ENCODE measurements at places on chromosomes 12 and 14.

- DNase-seq = peak; percentile 52
Measured at GRCh38 chr14:23119363-23120327, 590 bp upstream of the CEBPE start.

GRCh38 chr12:9646794-9647781 is 22.4 kb upstream of the CLEC2D start:
- no peak for DNase-seq

DNA sequence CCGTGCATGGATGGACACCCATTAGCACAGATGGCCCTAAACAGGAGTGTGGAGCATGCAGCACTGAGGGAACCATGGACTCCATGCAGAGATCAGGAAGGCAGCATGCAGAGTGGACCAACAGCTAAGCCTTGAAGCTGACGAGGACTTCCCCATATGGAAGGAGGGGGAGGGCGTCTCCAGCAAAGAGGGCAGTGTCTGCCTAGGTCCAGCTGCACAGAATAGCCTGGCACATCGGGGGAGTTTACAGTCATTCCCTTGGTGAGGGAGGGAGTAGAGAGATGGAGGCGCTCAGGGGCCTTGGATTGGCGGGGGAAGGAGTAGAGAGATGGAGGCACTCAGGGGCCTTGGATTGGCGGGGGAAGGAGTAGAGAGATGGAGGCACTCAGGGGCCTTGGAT is 64.5 kb downstream of the ANKRD9 start:
- no peak for DNase-seq

- no peak for DNase-seq
Measured at GRCh38 chr12:32558903-32559302, 120.2 kb upstream of the DNM1L start.

DNA sequence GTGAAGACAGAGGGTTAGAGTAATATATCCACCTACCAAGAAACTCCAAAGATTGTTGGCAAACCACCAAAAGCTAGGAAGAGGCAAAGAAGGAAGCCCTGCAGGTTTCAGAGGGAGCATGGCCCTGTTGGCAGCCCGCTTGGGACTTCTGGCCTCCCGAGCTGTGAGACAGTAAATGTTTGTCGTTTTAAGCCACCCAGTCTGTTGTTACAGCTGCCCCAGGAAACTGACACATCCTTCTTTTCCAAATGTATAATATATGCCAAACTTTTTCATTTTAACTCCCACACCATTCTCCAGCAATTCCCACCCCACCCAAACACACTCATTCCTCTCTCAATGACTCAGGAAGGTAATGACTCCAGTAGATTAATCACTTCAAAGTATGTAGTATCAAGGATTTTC is 74.0 kb downstream of the RPS29 start:
- DNase-seq = no peak

DNA sequence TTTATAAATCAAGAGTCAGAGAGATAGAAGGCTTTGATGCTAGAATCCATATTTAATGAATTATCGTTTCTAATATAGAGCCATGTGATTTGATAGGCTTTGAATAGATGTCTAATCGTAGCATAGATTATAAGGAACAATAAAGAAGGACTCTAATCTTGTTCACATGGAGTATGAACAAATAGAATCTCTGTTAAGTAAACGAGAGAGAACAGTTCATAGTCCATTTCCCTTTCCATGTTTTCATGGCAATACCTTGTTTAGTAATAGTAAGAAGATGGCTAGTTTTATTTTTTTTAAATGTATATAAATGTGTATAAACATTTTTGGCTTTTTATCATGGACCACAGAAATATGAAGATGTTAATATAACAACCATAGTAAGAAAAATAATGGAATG is 32.3 kb upstream of the RAD51AP1 start:
- no peak for DNase-seq

DNA sequence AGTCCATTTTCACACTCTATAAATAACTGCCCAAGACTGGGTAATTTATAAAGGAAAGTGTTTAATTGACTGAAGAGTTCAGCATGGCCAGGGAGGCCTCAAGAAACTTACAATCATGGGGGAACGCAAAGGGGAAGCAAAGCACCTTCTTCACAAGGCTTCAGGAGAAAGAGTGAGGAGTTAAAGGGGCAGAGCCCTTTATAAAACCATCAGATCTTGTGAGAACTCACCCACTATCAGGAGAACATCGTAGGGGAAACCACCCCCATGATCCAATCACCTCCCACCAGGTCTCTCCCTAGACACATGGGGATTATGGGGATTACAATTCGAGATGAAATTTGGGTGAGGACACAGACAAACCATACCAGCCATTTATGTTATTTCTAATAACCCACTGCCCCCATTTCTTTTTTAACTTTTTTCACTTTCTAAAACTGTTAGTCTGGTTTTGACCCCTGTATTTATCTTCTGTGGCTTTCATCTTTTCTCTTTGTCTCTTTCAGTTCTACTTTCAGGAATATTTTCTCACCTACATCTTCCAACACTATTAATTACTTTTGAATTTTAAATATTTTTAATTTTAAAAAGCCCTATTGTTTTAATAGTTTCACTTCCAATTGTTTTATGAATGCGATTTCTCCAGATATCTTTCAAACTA is 44.5 kb downstream of the WDR89 start:
- DNase-seq = no peak

DNA sequence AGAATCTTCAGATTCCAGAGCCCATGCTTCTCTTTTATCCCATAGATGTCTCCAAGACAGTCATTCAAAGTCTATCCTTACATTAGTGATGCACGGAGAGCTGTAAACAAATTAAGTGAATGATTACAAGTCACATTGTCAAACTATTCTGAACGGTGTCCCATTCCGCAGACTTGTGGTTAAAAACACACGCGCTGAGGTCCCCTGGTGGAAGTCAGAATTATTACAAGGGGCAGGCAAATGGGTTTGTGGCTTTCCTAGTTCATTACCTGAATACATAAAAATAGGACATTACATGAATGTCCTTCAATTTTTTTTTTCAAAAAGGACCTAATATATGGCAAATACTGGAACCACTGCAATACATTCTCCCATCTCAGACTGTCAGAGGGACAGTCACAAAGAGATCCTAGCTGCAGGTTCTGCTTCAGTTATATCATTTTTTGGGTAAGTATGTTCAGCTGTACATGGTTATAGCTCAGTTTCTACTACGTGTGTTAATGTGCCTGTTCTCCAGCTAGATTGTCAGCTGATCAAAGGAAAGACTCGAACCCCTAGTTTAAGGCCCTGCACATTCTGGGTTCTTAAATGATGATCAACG is 53.1 kb upstream of the STON2 start:
- no peak for DNase-seq

DNA sequence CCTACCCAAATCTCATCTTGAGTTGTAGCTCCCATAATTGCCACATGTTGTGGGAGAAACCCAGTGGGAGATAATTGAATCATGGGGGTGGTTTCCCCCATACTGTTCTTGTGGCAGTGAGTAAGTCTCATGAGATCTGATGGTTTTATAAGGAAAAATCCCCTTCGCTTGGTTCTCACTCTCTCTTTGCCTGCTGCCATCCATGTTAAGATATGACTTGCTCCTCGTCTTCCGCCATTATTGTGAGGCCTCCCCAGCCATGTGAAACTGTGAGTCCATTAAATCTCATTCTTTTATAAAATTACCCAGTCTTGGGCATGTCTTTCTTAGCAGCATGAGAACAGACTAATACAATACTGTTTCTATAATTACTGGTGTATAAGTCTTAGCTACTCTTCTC is 6.5 kb upstream of the BCAT1 start:
- DNase-seq = no peak

DNA sequence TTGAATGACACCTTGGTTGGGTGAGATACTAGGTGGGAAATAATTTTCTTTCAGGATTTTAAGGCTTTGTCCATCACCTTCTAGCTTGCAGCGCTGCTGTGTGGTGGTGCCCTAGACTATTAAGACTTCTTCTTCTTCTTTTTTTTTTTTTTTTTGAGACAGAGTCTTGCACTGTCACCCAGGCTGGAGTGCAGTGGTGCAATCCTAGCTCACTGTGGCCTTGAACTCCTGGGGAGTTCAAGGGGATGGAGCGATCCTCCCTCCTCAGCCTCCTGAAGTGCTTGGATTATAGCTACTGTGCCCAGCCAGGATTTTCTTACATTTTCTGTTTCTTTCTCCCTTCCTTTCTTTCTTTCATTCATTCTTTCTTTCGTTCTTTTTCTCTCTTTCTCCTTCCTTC is 10.3 kb upstream of the MTA1 start:
- no peak for DNase-seq

- DNase-seq = no peak
Measured at GRCh38 chr14:44287858-44288257, 219.2 kb downstream of the FSCB start.

DNA sequence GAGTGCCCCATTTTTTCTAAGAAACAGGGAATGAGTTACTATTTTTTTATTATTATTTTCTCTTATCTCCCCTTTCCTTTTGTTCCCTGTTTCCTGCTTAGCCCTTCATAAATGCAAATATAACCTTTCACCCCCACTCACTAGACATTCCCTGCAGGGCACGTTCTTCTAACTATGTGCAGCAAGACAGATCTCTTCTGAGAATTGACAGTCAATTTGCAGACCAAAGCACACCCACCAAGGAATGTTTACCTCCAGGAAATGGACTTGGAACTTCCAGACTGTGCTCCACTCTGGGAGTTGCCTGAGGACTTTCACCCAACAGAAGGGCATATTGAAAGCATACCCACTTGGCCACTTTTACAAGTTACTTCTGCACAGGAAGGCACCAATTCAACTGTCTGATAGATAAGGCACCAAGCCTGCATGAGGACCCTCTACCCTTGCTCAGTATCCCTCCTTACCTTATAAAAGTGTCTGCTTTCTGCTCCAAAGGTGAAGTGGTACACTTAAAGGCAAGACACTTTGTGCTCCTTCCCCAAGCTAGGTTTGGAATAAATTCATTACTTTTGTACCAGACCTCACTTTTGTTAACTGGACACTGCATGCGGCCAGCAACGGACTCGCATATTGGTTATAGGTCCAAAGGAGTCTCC is 6.5 kb downstream of the TAS2R19 start:
- no peak for DNase-seq

DNA sequence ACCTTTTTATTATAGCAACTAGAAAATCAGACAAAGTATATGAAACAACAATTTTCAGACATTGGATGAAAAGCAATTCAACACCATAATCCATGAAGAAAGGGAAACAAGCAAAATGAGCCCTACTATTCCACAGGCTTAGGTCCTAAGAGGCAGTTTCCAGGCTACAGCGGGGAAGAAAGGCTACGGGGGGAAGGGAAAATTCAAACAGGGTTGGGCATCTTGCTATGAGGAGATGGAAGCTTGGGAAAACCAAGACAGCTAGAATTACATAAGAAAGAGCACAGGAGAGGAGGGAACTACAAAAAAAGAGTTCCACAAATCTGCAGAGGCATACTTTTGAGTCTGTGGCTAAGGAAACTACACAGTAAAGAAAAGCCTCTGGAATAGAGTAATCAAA is 356.0 kb upstream of the CLEC14A start:
- no peak for DNase-seq

- DNase-seq = no peak
Measured at GRCh38 chr12:94495445-94496115, 35.9 kb upstream of the CEP83 start.

DNA sequence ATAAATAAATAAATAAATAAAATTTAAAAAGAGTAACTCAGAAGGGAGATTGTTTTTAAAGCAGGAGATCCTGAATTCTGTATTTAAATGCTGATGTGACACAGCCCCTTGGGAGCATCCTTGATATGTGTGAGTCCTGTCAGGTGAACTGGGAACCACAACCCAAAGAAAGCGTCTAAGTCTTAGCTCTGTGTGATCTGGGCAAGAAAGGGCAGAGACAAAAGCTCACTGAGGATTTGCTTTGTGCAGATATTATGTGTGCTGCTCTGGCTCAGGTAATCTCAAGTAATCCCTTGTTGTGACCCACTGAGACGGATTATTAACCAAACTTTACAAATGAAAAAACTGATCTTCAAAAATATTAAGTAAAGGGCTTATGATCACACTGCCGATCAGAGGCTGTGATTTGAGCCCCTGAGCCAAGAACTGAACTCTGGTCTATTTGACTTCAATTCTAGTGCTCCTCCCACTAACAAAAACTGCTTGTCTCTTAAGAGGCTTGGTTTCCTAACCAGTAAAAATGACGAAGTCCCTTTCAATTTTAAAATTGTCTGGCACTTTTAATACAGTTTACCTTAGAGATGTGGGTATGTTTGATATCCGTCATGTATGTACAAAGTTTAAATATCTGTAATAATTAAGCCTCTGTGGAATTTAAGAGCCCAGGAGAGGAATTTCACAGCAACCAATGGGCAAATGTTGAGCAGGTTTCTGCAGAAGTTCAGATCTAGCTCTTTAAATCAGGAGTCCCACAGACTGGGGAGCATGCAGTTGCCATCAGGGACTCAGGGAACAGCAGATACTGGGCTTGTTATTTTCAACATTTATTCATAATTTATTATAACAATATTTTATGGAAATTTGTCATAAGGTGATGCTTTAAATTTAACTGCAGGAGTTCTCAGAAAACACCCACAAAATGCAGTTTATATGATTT is 46.1 kb downstream of the CPM start:
- no peak for DNase-seq

GRCh38 chr14:75886636-75887348 is 95.0 kb downstream of the TGFB3 start:
- DNase-seq = no peak

GRCh38 chr14:91912035-91912434 is 35.5 kb downstream of the FBLN5 start:
- DNase-seq = no peak

DNA sequence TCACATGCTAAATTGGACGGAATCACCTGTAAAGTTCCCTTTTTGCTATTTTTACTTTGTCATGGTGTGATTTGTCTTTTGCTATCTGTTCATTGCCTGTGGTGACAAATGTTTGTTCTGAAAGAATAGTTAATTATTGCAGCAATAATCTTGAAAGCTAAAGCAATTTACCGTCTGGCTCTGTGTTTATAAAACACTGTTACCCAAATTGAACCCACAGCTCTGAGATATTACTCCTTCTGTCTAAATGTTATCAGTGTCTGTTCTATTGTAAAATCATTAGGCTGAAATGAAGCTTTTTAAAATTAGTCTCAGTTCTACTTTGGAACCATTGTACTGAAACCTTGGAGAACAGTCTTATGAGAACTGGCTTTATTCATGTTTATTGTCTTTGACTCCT is 42.5 kb downstream of the TMX1 start:
- DNase-seq = no peak

DNA sequence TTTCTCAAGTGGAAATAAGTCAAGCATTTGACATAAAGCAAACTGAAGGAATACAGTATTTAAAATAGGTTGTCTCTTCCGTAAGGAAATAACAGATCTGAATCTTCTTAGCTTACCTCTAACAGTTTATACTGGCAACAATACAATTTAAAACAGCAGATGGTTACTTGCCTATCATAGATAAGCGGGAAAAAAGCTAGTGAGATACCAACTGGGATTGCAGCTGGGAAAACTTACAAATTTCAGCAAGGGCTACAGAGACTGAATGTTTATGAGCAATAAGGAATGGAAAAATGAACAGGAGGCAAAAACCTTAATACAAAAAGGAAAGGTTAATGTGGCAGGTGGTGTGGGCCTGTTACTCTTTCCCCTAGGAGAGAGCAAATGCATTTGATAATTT is 220.0 kb downstream of the RASSF9 start:
- DNase-seq = no peak

GRCh38 chr12:75208856-75209811 is 505 bp downstream of the KCNC2 start:
- peak; percentile 88 for DNase-seq

GRCh38 chr12:128258866-128259555 is 8.0 kb upstream of the TMEM132C start:
- DNase-seq = no peak

GRCh38 chr12:117580718-117581062 is 219.3 kb upstream of the NOS1 start:
- DNase-seq = peak; percentile 96

Data from ecto neural progenitor cell (in vitro differentiated cells).